Progenitor cell of endocrine pancreas (in vitro differentiated cells): ENCODE measurements at places on chromosomes 11 and 22.

GRCh38 chr11:15006139-15006759 lies 34.1 kb upstream of the CALCA start:
- DNase-seq = no peak

- DNase-seq = peak; percentile 18
These were observed 70.7 kb upstream of the AKIP1 start for GRCh38 chr11:8839957-8840945.

GRCh38 chr11:88508759-88509581 lies 171.4 kb upstream of the CTSC start:
- peak; percentile 24 for DNase-seq

DNA sequence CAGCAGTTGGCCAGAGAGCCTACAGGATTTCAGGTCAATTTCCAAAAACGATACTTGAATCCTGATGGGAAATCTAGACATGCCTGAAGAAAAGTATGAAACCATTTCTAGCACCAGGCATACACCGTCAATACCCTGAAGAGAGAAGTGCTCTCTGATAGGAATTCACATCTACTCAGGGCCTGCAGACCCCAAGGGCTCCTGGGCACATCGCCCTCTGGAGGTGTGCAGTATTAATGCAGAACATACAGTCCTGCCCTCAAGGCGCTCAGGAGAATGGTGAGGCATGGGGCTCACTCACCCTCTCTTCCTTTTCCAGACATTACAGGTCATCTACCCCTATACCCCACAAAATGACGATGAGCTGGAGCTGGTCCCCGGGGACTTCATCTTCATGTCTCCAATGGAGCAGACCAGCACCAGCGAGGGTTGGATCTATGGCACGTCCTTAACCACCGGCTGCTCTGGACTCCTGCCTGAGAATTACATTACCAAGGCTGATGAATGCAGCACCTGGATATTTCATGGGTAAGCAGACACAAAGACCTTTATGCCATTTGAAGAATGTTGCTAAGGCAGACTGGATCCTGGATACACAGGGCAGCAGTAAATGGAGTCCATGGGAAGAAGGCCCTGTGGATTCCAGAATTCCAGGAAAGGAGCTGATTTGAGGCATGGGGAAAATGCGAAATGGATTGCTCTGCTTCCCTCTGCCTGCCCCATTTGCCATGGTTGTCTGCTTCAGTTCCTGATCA lies 49.3 kb upstream of the CRTAM start:
- no peak for DNase-seq

- DNase-seq = no peak
These were observed 6.1 kb upstream of the ARAP1 start for GRCh38 chr11:72758304-72758689.
